ENCODE measurements at places on chromosomes 5 and 9. TPM values are rescaled to one million over a fixed set of nuclear protein-coding genes. Genes with fewer than 3 reads are reported as not detected.

KCNIP1 gene
- total RNA-seq, result not detected

LCN9 gene
- not detected for total RNA-seq

SEMA4D gene
- 0.39 TPM for total RNA-seq

PCDHGB3 gene
- 2.2 TPM for total RNA-seq

GARIN3 gene
- total RNA-seq, result not detected

PAPPA gene
- 26.8 TPM for total RNA-seq

LOX gene
- 26.4 TPM for total RNA-seq

TMEM252 gene
- not detected for total RNA-seq

ANXA6 gene
- 345 TPM for total RNA-seq

CYSRT1 gene
- total RNA-seq, result 0.37 TPM

FAM221B gene
- total RNA-seq, result not detected

CDC25C gene
- 11.9 TPM for total RNA-seq

INSL4 gene
- total RNA-seq, result not detected

INIP gene
- total RNA-seq, result 16.2 TPM

POLR3G gene
- total RNA-seq, result 7.0 TPM

HMMR gene
- 60.4 TPM for total RNA-seq

UGCG gene
- 53.4 TPM for total RNA-seq

IL4 gene
- not detected for total RNA-seq

SLIT3 gene
- total RNA-seq, result 2.9 TPM

SLC25A48 gene
- total RNA-seq, result not detected

BRINP1 gene
- 4.0 TPM for total RNA-seq

PCDH12 gene
- 1.2 TPM for total RNA-seq

CCNJL gene
- not detected for total RNA-seq

CDC20B gene
- not detected for total RNA-seq

TMOD1 gene
- total RNA-seq, result under 0.01 TPM
